Endothelial cell of umbilical vein (primary cell): ENCODE measurements at places on chromosomes 12 and 14.

GRCh38 chr12:20183563-20183962, 184.8 kb upstream of the PDE3A start:
- peak; percentile 59 for DNase-seq

GRCh38 chr14:76133103-76133502, 18.6 kb upstream of the GPATCH2L start:
- peak; percentile 36 for DNase-seq

DNA sequence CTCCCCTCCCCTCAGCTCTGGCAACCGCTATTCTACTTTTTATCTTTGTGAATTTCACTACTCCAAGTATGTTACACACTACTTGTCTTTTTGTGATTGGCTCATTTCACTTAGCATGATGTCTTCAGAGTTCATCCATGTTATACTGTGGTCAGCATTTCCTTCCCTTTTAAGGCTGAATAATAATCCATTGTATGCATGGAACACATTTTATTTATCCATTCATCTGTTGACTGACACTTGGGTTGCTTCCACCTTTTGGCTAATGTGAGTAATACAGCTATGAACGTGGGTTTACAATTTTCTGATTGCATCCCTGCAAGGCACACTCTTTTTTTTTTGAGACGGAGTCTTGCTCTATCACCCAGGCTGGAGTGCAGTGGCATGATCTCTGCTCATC, 53.0 kb upstream of the FUT8 start:
- DNase-seq = peak; percentile 62

- peak; percentile 69 for DNase-seq
These were observed 41.1 kb downstream of the KICS2 start for GRCh38 chr12:64180951-64181350.

DNA sequence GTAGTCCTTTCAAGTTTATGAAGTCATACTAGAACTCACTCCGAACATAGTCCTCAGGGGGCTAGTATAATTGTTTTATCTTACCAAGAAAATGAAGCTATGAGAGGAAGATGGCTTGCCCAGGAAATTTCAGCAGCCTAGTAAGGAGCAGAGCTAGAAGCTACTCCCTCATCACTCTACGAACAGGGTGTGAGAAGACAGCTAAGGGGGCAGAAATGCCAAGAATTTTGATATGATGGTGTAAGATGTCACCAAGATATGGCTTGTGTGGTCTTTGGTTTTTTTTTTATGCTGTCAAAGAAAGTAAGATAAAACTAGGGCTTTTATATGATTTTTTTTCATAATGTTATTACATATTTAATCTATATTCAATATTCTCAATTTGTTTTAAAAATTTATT, 47.6 kb downstream of the PRICKLE1 start:
- DNase-seq = no peak

- peak; percentile 88 for DNase-seq
These were observed 94.1 kb downstream of the SLC25A47 start for GRCh38 chr14:100416921-100417860.

DNA sequence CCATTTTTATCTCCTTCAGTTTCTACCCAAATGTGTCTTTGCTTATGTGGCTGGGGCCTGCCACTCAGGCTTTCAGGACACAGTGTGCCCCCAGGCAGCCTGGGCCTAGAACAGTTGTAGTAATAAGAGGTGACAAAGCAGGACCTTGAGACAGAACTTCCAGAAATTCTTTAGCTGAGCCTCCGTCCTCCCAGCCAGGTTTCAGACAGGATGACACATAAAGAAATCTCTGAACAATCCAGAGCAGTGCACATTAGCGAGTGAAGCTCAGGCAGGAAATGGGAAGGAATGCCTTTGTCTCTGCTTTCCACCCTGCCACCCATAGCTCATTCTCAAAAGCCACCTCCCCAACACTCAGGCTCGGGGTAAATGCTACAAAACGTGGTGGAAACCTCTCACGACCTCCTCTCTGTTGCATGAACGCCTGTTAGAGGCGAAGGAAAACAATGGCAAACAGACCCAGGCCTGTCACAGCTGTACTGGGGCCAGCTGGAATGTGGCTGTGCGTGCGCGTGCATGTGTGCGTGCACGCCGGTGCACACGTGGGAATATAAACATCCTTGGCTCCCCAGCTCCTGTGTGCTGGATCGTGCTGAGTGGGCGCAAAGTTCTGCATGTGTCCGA, 286.7 kb downstream of the ZFP36L1 start:
- DNase-seq = peak; percentile 48

- DNase-seq = peak; percentile 51
These were observed 109.3 kb downstream of the ETV6 start for GRCh38 chr12:11758510-11759493.

GRCh38 chr14:90440021-90440451, 43.2 kb downstream of the CALM1 start:
- DNase-seq = no peak

- no peak for DNase-seq
These were observed 90.2 kb upstream of the HECTD1 start for GRCh38 chr14:31297701-31298344.

DNA sequence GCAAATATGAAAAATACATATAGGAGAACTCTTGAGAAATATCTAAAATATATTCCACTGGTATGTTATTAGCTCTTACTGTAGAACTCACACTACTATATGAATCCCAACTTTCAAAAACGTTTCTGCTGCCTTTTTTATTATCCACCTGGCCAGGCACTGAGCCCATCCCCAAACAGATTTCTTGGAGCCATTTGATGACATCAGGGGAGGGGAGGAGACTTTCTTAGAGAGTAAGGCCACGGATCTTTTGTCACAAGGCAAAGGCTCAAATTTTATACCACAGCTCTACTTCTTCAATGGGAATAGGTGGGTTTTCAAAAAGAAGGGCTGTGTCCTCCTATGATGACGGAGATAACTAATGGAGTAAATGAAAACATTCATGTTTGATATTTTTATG, 83.0 kb downstream of the SLC25A21 start:
- no peak for DNase-seq

- no peak for DNase-seq
These were observed 21.4 kb upstream of the ATP2B1 start for GRCh38 chr12:89729946-89730459.

GRCh38 chr14:100623961-100624360, 36.7 kb upstream of the BEGAIN start:
- no peak for DNase-seq

GRCh38 chr14:87186737-87187136, 806.2 kb downstream of the GALC start:
- no peak for DNase-seq

DNA sequence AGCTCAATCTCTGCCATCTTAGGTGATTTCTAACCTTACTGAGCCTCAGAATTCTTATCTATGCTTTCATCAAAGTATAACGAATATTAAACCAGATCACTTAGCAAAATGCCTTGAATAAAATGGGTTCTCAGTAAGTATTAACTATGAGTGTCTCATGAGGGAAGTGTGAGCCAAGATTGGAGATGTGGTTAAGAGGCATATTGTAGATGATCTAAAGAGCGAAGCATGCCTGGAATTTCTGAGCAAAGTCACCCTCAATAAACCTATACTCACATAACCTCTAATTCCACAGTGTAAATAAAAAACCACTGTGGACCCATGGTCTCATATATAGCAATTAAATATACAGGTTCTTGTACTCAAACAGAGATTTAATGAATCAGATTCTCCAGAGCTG, 193.1 kb upstream of the FSCB start:
- DNase-seq = no peak

GRCh38 chr12:81077329-81077685, 572 bp upstream of the ACSS3 start:
- DNase-seq = no peak

DNA sequence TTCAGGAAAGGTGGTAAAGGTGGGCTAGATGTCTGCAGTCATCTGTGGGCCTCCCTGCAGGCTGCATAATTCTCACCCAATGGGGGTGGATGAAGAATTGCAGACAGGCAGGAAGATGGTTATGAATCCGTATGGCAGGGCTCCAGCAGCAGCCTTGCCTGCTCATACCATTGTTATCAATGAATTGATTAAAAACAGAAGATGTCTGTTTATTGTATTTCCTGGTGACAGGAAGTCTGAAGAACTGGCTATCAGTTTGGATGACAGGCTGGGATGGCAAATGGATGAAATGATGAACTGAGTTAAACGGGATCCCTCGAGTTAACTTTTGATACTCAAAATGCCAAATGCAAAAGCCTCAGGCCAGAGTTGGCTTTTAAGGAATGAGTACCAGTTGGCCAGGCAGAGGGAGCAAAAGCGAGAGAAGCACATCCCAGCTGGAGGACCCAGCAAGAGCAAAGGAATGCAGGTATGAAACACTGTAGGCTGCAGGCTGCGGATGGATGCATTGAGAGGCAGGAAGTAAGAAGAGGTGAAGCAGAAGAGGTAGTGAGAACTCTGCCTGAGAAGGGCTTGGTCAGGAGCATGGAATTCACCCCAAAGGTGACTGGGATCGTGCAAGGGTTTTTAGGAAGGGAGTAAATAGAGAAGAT, 550.0 kb upstream of the TBX3 start:
- no peak for DNase-seq

- DNase-seq = no peak
These were observed 23.1 kb upstream of the C12orf42 start for GRCh38 chr12:103518899-103519298.

GRCh38 chr14:102821252-102821651, 44.0 kb downstream of the TRAF3 start:
- DNase-seq = no peak

DNA sequence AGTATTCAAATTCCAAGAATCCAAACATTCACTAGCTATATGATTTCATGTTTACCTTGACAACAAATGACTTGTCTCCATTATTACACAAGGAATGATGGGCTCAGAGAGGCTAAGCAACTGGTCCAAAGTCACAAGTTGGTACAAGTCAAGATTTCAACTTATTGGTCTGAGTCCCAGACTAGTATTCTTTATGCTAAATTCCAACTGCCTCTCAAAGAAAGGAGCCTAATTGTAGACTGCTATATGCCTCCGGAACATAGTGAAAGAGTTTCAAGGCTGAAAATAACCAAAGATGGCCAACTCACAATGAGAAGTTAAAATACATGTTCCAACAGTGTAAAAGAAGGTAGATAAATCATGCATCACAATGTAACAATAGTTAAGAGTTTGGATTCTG, 7.5 kb downstream of the BTG1 start:
- DNase-seq = peak; percentile 24

DNA sequence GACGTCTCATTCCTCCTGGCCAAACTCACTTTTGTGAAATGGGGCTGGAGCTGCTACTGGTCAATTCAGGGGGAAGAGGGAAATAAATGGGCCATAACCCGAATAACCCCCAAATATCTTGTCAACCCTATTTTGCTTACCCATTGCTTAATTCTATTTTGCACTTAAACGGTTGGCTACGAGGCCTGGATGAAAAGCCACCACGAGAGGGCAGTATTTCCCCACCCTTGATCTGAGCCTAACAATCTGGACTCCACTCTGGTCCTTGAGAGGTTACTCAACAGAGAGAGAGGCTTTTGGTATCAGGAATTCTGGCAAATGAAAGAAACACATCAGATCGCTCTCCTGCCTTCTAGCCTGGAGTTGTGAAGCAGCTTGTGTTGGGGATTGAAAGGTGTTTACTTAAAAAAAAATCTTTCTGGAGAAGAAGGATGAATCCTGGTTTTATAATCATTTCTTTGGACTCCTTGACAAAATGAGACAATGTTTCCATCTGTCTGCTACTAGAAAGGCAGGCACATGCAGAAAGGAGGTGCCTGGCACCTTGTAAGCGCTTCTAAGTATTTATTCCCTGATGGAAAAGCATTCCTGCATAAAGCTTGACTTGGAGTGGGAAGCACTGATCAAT, 22.4 kb upstream of the FBXO21 start:
- DNase-seq = peak; percentile 70

DNA sequence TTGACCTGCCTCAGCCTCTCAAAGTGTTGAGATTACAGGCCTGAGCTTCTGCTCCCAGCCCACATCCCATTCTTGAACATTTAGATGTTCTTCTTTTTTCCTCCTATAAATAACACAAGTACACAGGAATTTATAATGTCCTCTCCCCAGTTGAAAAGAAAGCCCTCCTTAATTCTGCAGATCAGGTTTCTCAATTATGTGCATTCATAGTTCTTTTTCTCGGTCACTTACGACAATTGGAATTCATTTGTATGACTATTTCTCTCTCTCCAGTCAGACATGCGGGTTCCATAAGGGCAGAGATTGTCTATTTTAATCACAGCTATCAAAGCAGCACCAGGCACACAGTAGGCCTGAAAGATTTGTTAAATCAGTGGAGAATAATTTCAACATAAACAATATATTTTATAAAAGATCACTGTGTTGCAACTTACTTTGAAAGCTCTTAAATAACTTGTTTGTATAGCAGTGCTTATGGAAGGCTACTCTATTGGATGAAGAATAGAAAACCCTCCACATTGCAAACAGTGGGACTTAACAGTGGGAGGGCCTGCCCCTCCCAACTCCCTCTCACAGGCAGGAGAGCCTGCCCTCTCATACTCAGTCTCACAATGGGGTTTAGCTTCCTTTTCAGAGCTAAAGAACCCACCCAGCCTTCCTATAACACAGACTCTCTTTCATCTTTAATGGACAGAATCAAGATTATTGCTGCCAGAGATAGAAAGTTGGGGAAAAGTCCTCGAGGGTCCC, 84.1 kb upstream of the TRAF3 start:
- no peak for DNase-seq

- no peak for DNase-seq
These were observed 35.4 kb upstream of the EMP1 start for GRCh38 chr12:13161172-13161571.
